AML-193 (cell line): ENCODE measurements at places on chromosomes 2 and 18.
A peak's percentile ranks its signal among the peaks of the same experiment; 100 is the strongest.

- DNase-seq, result peak; percentile 30
These were observed 15.2 kb downstream of the INPP5D start for GRCh38 chr2:233075141-233075965.

- no peak for DNase-seq
These were observed 85.3 kb downstream of the DNER start for GRCh38 chr2:229629039-229629438.

- DNase-seq, result no peak
These were observed 36.1 kb downstream of the GLI2 start for GRCh38 chr2:120771781-120772208.

DNA sequence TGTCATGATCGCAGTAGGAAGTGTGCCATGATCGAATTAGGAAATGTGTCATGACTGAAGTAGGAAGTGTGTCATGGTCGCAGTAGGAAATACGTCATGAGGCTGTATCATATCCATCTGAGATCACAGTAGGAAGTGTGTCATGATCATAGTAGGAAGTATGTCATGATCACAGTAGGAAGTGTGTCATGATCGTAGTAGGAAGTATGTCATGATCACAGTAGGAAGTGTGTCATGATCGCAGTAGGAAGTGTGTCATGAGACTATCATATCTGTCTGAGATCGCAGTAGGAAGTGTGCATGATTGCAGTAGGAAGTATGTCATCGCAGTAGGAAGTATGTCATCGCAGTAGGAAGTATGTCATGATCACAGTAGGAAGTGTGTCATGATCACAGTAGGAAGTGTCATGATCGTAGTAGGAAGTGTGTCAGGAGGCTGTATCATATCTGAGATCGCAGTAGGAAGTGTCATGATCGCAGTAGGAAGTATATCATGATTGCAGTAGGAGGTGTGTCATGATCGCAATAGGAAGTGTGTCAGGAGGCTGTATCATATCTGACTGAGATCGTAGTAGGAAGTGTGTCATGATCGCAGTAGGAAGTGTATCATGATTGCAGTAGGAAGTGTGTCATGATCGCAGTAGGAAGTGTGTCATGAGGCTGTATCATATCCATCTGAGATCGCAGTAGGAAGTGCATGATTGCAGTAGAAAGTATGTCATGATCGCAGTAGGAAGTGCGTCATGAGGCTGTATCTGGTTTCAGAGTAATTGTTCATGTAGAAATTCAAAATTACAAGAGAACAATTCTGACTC is 56.4 kb upstream of the NFATC1 start:
- no peak for DNase-seq

DNA sequence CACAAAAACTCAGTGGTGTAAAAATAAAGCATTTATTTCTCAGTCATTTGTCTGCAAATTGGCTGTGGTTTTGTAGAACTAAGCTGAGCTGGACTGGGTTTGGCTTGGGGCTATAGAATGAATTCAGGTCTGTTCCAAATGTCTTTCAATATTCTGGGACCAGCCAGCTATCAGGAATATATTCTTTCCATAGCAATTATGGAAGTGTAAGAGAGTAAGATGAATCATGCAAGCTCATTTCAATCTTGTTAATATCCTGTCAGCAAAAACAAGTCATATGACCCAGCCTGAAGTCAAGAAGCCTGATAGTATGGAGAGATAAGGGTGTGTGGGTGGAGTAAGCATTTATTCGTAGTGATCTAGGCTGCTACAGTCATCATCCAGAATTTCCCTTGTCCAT is 481.0 kb upstream of the CDH2 start:
- DNase-seq, result no peak

GRCh38 chr18:51164342-51164741 is 33.1 kb downstream of the MEX3C start:
- no peak for DNase-seq

GRCh38 chr18:46702471-46702870 is 45.5 kb upstream of the LOXHD1 start:
- no peak for DNase-seq

- no peak for DNase-seq
These were observed 43.1 kb upstream of the HDAC4 start for GRCh38 chr2:239443666-239444567.

DNA sequence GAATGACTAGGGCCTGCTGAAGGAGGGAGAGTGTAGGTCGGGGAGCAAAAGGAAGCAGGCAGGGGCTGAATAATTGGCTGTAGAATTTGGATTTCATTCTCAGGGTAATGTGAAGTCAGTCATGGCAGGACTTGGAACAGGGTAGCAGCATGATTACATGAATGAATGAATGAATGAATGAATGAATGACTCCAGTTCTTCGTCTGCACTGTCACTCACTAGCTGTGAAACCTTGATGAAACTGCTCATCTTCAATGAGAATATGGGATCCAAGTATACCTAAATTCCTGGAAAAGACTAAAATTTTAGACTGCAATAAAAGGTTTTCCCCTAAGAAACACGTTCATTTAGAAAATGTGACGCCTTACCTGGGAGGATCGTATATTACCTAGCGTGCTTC is 3.0 kb upstream of the RND3 start:
- no peak for DNase-seq

GRCh38 chr2:44912660-44913059 is 28.8 kb upstream of the SIX3 start:
- no peak for DNase-seq

GRCh38 chr2:233108611-233109490 is 48.7 kb downstream of the INPP5D start:
- no peak for DNase-seq

- no peak for DNase-seq
These were observed 7.7 kb downstream of the CD28 start for GRCh38 chr2:203714112-203714511.

DNA sequence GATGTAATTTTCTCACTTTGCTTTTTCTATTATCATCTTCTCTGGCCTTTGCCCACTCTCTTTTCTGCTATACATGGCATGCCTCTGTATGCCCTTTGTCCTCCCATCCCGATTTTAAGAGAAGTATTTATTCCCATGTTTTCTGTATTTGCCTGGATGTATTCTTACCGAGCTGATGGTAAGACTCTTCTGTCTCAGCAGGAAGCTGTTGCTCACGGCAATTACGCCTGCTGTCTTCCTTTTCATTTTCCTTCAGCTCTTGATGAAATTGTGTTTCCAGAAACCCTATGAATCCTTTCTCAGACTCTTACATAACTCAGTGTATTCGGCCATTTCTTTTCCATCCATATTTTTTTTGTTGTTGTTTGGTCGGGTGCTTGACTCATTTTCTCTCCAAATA is 121.6 kb downstream of the SP3 start:
- DNase-seq, result no peak

- no peak for DNase-seq
These were observed 1.6 kb upstream of the GPR45 start for GRCh38 chr2:105239924-105240323.

DNA sequence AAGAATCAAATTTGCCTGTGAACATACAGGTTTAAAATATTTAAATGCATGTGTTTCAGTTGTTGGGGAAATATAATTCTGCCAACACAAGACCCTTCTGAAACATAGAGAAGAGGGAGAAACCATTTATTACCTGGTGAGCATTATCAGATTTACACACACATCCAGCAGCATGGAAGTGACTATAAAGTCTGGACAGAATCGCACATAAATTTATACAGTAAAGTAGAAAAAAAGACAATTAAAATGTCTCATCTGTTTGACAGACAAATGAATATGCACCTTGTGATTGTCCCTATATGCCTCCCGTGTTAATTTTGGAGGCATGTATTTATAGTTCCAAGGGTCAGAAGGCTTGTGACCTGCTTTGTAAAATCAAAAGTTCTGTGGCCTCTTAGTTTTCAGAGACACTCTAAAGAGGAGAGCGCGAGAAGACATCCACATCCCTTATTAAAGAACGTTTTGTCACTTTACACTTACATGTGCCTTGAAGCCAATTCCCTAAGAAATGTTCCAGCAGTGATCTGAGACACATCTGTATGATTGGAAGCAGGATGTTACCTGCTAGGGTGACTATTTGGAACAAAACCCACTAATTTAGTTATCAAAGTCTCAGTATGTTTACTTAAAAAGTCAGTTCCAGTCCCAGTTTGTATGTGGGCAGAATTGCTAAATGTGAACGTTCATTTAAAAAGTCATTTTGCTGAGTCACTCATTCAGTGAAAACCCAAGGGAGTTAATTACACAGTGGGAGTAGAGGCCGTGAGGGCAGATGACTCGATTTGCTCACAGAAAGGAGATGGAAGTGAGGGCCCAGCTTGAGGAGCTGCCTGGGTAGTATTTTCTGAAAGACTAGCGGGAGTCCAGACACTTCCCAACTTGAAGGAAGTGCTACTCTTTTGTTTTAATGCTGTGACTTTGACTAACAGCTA is 527.6 kb upstream of the MEX3C start:
- no peak for DNase-seq

- DNase-seq, result no peak
These were observed 35.1 kb upstream of the CDC42EP3 start for GRCh38 chr2:37706334-37707183.

- no peak for DNase-seq
These were observed 315.2 kb downstream of the TMX3 start for GRCh38 chr18:68399721-68400120.

- DNase-seq, result no peak
These were observed 58.0 kb downstream of the NYAP2 start for GRCh38 chr2:225457482-225457881.

GRCh38 chr2:169736902-169737301 is 3.3 kb downstream of the KLHL23 start:
- DNase-seq, result no peak

- no peak for DNase-seq
These were observed 105.6 kb upstream of the NOL4 start for GRCh38 chr18:34330308-34330707.

DNA sequence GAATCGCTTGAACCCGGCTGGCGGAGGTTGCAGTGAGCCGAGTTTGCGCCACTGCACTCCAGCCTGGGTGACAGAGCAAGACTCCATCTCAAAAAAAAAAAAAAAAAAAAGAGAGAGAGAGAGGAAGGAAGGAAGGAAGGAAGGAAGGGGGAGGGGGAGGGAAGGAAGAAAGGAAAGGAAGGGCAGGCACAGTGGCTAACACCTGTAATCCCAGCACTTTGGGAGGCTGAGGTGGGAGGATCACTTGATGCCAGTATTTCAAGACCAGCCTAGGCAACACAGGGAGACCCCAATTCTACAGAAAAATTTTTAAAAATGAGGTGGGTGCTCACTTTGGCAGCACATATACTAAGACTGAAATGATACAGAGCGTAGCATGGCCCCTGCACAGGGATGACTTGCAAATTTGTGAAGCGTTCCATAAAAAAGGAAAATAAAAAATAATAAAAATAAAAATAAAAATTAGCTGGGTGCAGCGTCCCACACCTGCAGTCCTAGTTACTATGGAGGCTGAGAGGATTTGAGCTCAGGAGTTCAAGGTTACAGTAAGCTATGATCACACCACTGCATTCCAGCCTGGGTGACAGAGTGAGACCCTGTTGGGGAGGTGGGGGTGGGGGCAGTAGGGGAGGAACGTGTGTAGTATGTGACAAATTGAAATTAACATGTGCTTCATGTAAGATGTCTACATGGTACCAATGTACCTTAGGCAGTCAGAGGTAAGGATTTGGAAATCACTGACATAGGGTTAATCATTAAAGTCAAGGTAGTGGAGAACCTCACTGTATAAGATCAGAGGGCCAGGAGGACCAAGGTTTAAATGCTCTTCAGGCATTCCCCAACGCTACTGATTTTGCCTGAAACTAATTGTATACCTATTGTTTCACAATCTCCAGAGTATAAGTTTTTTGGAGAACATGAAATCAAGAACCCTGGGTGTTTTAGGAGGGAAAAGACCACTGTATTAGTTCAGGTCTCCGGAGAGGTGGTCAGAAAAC is 1.4 kb downstream of the WDCP start:
- no peak for DNase-seq

- no peak for DNase-seq
These were observed 720 bp upstream of the DSC2 start for GRCh38 chr18:31102941-31103340.

DNA sequence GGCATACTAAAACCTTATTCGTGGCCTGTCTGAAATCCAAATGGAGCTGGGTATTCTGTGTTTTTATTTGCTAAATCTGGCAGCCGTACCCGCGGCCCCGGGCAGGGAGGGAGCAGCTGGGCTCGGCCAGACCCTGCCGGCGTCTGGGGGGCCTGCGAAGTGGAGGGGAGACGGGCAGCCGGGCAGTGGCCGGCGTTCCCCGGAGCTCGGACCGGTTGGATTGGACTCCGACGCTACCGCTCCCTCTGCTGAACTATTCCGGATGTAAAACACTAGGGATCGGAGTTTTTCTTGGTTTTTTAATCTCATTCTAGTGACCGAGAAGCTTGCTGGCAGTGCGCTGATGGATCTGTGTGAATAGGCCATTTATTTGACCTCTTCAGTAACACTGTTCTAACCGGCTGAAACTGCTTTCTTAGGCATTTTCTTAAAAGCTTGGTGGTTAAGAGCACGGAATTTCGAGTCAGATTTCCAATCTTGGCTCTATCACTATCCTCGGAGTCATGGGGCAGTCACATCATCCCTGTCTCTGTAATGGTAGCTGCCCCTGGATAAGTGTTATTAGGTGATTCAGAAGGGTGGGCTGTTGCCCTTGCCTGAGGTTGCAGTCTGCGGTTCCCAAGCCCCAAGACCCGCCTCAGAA is 694 bp downstream of the UNC50 start:
- no peak for DNase-seq

DNA sequence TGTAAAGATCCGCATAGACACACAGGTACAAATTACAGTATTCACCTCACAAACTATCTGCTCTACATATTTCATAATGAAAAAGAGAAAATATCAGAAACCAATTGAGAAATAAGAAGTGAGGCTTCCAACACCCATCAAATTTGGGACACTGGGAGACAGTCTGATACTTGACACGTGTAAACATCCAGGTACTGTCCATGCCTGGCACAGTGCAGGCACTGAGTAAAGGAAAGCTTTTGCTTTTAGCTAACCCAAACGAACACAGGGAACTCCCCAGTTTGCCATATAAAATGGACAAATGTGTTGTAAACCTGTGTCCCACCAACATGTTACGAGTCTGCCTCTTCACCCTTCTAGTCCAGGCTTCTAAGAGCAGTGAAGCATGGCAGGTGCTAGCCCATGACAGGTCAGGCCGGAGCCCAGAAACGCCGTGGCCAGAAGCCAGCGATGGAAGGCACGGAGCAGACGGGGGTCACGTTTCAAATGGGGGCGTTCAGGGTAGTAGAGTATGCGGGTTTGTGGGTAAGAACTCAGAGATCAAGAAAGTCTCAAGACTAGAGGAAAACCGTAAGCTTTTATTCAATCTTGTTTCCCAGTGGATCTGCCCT is 27.0 kb downstream of the CDH2 start:
- DNase-seq, result no peak

GRCh38 chr18:54416436-54416835 is 58.7 kb downstream of the C18orf54 start:
- no peak for DNase-seq
